ENCODE measurements at places on chromosomes 5 and 9.
A peak's percentile ranks its signal among the peaks of the same experiment; 100 is the strongest.

DNA sequence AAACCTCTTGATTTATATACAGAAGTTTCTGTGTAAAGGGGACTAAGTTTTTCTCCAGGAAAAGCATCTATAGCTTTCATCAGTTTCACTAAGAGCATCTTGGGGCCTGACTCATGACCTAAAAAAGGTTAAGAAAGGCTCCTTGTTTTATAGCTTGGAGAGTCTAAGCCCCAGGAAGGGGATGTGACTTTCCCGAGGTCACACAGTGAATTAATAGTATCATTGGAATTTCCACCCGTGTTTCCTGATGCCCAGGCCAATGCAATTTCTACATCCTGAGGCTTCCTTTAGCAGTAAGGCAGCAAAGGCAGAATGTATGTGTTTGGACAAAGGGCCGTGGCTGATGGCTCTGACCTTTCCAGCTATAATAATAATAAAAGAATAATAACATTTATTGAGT, 8.6 kb downstream of the MORN5 start:
- DNase-seq, result no peak

- DNase-seq, result no peak
Observed at GRCh38 chr9:123074628-123075027, 41.2 kb downstream of the GPR21 start.

- no peak for DNase-seq
Observed at GRCh38 chr9:20624201-20625002, 2.1 kb upstream of the MLLT3 start.

- peak; percentile 8 for DNase-seq
Observed at GRCh38 chr9:122127396-122127798, 32.2 kb downstream of the NDUFA8 start.

GRCh38 chr5:179254638-179255271, 90.5 kb downstream of the ADAMTS2 start:
- DNase-seq, result no peak
